ENCODE measurements at places on chromosomes 2 and 18. TPM values are rescaled to one million over a fixed set of nuclear protein-coding genes. Genes with fewer than 3 reads are reported as not detected.

The RAPGEF4 gene
- polyA plus RNA-seq: 3.6 TPM

The RIT2 gene
- polyA plus RNA-seq: not detected

The TEX44 gene
- not detected for polyA plus RNA-seq

The KIAA2012 gene
- not detected for polyA plus RNA-seq

The MREG gene
- 7.3 TPM for polyA plus RNA-seq

The EGR4 gene
- polyA plus RNA-seq: not detected

Measured in stomach (tissue), 19 donors.